CD4-positive, alpha-beta T cell (primary cell): ENCODE measurements at places on chromosomes 2 and 18.

- no peak for DNase-seq
Observed at GRCh38 chr2:230865307-230865765, 594 bp downstream of the ITM2C start.

- DNase-seq: no peak
Observed at GRCh38 chr2:145593280-145593679, 1073.4 kb upstream of the ZEB2 start.

DNA sequence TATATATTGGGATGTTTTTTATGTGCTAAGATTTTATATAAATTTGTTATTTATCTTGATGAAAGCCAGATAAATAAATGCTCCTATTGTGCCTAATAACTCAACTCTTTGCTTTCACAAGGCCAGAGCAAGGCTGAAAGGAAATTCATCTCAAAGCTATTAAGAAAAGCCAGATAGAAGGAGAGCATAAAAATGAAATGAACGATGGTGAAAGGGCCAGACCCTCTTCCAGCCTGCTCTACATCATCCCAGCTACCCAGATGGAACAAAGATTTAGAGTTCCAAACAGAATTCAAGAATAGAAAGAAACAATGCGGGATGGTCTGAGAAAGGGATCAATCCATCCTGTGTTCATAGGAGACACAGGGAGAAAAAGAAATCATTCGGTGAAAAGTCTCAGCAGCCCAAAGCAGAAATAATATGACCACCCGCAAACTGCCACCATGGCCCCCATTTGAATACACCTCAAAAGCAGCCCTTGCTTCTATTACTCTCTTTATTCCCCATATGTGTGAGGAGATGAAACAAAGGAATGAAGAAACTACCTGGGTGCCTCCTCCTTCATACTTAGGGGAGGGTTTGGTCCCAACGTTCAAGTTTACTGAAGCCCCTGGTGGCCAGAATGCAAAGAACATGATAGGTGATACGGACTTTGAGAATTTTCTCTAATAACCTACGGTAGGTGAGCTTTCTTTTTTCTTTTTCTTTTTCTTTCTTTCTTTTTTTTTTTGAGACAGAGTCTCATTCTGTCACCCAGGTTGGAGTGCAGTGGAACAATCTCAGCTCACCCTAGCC lies 110.1 kb upstream of the FBXO11 start:
- DNase-seq: no peak

- no peak for DNase-seq
Observed at GRCh38 chr2:74602586-74603281, 45.4 kb downstream of the M1AP start.

DNA sequence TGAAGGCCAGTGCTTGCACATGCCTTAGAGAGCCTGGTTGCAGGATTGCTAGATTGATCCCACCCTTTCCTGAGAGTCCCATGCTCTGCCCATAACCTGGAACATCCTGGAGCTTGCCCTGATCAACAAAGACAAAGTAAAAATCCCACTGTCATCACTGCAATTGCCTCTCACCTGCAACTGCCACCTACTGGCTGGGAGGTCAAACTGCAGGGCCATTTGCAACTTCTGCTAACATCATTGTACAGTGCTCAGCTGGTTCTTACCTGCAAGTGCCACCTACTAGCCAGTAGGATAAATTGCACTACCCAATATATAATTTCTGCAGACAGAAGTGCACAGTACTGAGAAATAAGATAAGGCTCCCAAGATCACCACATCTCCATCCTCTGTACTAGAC lies 947.5 kb downstream of the CPS1 start:
- DNase-seq: no peak

GRCh38 chr2:2798337-2798736 lies 467.3 kb upstream of the MYT1L start:
- DNase-seq: no peak

GRCh38 chr18:62693659-62694058 lies 21.7 kb upstream of the PHLPP1 start:
- DNase-seq: no peak

- DNase-seq: no peak
Observed at GRCh38 chr2:47092465-47092864, 62.6 kb downstream of the STPG4 start.

GRCh38 chr18:62730941-62731340 lies 15.6 kb downstream of the PHLPP1 start:
- no peak for DNase-seq

- DNase-seq: no peak
Observed at GRCh38 chr2:14603676-14604075, 28.8 kb upstream of the LRATD1 start.

GRCh38 chr2:85799215-85799956 lies 45.6 kb downstream of the ATOH8 start:
- DNase-seq: no peak

DNA sequence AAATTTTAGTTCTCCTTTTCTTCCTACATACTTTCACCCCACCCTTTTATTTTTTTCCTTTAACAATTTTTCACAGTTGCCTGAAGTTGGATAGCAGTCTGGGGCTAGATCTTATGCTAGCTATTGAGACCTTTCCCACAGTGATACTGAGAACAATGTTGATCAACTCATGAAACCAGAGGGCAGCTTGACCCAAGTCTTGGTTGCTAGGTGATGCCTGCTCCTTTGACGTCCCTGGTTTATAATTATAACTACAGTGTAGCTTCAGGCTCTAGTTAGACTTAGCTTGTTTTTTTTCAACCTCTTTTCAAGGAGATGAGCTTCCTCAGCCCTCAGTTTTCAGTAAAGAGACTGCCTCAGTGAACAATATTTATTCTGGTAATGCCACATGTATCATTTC lies 648.5 kb downstream of the IRS1 start:
- DNase-seq: no peak

DNA sequence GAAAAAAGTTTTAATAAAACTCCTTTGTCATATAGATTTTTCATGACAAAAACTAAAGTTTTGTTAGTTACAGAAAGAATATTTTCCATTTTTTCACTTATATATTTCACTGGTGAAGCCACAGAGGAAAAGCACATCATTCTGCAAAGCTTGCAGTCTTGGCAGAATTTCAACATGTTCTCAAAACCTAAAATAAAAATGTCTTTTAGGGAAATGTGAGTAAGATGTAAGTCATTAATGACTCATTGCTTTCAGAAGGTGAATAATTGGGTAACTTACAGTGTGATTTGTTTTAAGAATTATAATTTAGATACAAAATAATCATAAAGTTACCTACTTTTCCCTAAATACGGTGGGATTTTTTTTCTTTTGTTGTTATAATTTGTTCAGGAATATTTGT lies 43.4 kb upstream of the TNFRSF11A start:
- peak; percentile 15 for DNase-seq

DNA sequence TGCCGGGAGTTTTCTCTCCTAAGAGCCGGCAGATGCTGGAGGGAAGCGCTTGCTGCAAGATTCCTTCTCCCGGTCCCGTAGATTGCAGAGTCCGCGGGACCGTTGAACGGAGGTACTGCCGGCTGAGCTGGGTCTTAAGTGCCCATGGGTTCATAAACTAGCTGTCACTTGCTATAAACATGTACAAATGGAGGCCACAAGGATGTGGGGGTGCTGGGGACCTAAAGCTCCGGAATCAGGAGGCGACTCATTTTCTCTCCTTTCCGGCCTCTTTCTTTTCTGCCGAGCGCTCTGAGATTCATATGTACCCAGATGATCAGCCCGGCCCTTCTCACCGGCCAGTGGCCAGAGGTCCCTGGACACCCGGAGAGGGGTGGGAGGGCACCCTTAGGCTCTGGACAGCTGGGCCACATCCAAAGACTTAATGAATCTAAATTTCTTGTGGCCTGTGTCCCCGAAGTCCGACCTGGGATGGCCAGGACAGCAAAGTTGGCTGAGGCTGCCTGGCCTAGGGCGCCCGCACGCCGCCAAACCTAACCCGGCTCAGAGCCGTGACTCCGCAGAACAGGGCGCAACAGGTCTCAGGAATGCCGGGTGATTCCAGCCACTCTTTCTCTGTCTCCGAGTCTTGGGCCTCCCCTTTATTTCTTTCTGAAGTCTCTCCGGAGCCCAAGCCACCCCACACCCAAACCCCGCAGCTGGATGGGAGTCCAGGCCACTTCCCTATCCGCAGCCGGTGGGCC lies 2.4 kb upstream of the PAX3 start:
- no peak for DNase-seq

DNA sequence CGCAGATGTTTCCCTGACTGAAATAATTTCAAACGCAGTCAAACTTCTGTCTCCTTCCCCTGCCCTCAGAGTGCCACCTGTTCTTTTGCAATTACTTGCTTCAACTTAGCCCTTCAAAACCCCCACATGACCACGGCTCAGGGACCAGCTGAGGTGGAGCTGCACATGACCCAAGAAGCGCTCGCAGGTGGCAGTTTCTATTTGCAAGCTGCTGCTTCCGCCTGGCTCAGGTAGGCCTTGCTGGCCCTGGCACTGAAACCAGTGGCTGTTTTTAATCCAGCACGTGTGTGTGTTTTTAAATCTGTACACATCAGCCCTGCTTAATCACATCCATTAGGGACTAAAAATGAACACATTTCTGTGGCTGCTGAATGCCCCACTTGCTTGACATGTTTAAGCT lies 95.3 kb downstream of the CCDC93 start:
- DNase-seq: no peak

DNA sequence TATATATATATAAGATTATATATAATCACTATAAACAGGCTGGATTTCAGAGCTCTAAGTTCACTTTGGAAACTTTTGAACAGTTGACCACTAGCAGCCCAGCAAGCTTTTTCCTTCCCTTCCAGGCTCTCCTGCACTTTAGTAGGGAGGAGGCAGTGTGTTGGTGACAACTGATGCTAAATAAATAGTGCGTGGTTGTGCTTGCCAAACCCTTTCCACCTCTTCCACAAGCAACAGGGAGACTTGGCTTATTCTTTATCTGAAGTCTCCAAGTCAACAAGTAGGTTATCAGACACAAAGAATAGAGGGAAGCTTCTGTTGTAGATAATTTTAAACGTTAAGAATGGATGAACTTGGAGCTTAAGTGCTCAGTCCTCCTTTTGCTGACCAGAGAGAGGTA lies 408.2 kb upstream of the HNRNPA3 start:
- DNase-seq: no peak

DNA sequence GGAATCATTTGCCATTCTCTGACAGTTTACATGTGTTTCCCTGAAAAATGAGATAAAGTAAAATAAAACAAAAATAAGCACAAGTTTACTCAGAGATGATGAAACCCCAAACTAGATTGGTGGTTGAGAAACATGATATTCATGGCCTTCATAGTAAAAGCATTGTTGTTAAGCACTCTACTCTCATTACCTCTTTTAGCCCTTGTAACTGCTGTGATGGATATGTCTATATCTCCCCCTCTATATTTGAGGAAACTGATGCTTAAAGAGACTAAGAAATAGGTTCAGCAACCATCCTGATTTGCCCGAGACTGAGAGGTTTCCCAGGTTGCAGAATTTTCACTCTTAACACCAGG lies 33.9 kb upstream of the GALNT3 start:
- DNase-seq: no peak

GRCh38 chr18:37430357-37431076 lies 135.1 kb downstream of the CELF4 start:
- no peak for DNase-seq

DNA sequence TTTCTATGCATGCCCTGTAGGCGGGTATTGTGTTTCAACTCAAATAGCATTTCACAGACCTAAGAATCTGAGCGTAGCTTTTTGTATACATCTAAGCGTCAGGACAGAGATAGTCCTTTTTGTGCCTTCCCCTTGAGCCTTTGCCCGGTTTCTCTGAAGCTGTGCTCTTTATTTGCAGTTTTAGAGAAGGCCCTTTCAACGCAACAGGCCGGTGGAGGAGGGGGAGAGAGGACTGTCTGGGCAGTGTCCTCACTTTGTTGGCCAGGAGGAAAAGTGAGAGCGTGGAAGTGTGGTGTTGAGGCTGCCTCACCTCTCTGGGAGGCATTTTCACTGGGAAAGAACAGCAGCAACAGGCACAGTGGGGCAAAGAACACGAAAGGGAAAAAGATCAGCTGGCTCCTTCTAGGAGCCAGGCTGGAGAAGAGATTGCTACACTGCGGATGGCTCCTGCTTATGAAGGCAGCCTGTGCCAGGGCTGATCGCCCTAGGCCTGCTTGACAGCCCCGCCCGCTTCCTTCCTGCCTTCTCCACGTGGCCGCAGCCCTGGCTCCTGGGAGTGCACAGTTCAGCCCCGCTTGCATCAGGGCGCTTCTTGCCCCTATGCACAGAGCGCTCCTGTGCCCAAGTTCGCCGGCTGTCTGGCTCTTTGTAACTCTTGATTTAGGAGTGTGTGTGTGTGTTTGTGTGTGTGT lies 195.6 kb upstream of the POU3F3 start:
- no peak for DNase-seq

DNA sequence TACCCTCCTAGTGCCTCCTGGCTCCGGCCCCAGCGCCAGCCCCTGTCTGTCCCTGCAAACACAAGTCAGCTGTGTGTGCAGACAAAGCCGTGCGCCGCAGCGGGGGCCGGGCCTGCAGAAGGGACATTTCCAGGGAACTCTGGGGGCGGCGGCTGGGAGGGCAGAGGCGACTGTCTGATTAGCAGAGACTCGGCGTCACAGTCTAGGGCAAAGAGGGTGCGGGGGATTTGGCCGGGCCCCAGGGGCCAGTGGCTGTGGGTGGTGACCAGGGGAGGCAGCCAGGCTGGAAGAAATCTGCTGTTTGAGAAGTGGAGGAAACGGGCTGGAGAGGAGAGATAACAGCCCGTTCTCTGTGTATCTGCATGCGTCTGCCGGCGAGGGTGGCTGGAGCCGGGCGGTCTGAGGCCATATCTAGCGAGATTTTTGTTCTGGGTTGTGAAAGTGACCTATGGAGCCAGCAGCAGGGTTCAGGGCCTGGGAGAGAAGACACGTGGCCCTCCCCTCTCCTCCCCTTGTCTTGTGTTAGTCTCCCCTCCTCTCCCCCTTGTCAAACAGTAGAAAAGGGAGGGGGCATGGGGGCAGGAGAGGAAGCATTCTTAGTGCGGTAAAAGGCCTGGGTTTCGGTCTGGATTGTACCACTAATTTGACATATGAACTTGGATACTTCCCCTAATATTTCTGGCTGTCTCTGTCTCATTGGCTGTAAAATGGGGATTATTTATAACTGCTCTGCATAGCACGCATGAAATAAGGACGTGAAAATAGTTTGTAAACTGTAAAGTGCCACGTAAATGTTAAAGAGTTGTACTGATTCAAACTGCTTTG lies 169.4 kb downstream of the SMAD7 start:
- DNase-seq: no peak
